ENCODE measurements at places on chromosomes 12 and 14.
A peak's percentile ranks its signal among the peaks of the same experiment; 100 is the strongest.

DNA sequence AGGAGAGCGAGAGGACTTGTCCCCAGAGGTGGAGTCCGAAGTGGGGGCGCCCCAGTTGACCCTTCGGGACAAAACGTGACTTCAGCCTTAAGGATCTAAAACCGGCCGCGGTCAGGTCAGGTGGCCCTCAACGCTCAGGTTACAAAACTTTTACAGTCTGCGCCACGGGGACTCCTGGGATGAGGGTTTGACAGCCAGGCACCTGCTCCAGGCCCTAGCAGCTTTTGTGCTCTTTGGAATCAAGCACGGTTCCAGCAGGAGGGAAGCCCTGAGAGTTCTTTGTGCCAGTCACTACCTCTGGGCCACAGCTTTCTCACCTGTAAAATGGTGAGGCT is 337 bp downstream of the ZC2HC1C start:
- no peak for DNase-seq

- no peak for DNase-seq
These were observed 70.6 kb upstream of the DYNC1H1 start for GRCh38 chr14:101893759-101894158.

- no peak for DNase-seq
These were observed 37.2 kb upstream of the FBRSL1 start for GRCh38 chr12:132452596-132453350.

- no peak for DNase-seq
These were observed 412 bp upstream of the TEP1 start for GRCh38 chr14:20413744-20414082.

DNA sequence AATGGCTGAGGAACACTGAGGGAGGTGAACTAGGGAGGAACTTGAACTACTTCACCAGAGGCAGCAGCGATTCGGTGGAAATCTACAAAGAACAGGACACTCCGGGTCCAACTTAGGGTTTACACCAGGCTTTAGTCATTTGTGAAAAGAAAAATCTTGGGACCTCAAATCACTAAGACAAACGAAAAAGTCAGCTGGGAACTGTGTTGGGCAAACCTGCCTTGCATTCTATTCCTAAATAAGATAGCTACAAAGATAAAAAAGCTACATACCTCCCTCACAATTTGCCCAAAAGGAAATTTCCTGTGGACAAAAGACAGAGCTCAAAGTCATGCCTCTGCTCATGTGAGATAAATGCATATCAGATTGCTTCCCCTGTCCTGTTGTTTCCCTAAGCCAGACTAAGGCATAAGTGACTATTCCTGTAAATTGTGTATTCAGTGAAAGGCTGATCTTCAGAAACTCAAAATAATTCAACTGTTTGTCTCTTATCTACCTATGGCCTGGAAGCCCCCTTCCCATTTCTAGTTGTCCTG is 106.6 kb downstream of the APAF1 start:
- no peak for DNase-seq

GRCh38 chr12:38374751-38375150 is 58.2 kb downstream of the ALG10B start:
- no peak for DNase-seq

- no peak for DNase-seq
These were observed 115.1 kb downstream of the TTC7B start for GRCh38 chr14:90700933-90701776.

GRCh38 chr12:46219877-46220655 is 48.8 kb downstream of the SLC38A1 start:
- DNase-seq: peak; percentile 67

DNA sequence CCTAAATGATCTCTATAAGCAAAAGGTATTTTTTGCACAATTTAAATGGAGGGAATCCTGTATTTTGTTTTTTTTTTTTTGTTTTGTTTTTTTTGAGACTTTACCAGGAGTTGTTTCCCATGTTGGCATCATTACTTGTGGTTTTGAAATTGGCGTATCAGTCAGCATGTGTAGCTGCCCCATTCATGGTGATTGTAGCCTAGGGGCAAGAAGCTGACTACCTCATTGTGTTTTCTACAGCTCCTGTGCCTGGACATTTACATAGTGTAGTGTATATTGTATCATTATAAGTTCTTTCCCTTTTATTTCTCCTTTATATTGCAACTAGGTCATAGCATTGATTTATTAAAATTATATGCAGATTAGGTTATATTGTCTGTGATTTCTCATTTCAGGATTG is 24.5 kb downstream of the SAMD4A start:
- no peak for DNase-seq

- no peak for DNase-seq
These were observed 177.0 kb upstream of the PRMT8 start for GRCh38 chr12:3313675-3314663.

DNA sequence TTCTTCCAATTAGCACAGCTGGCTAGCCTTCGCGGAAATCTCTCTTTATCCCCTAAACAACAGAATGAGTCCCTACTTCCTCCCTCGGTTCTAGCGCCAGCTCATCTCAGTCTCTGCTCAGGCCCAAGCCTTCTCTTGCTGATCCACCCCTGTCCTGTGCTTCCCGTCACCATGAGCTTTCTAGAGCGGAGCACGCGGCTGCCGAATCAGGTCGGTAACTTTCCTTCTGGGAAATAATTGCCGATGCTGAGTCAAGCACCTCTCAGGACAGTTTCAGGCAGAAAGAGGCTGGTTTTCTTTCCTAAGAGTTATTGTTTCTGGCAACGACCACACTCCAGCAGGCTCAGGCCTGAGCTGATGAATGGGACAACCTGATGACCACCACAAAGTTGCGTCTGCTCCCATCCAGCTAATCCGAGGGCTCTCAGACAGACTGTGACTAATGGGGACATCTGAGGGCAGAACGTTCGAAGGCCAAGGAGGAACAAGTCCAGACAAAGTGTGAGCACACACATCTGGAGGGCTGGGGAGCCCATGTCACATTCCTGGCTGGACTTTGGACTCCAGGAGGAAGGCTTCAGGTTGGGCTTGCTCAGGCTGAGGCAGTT is 13.6 kb upstream of the GPR68 start:
- DNase-seq: no peak

DNA sequence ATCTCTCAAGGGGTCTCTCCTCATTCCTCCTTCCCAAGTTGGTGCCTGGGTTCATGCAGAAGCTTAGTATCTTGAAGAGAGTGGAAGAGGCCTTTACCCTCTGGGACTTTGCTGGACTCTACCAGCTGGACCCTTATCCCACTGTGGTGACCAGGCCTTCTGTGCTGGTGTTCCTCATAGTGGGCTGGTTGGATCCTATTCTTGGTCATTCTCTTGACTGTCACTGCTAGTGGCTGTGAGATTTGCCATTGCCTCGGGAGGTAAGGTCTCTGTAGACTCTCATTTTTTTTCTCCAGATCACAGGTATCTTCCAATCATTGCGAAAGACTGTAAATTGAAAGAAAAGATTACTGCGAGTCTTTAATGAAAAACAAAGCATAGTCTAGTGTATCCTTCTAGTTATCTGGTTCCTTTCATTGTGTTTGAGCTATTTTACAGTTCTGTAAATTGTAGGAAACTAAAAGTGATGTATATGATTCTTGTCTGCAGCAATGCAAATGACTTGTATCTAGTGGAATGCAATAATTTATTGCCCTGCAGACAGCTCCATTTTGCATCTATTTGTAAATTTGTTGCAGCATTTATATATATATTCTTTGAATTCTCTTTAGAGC is 217.9 kb downstream of the AEBP2 start:
- DNase-seq: no peak

DNA sequence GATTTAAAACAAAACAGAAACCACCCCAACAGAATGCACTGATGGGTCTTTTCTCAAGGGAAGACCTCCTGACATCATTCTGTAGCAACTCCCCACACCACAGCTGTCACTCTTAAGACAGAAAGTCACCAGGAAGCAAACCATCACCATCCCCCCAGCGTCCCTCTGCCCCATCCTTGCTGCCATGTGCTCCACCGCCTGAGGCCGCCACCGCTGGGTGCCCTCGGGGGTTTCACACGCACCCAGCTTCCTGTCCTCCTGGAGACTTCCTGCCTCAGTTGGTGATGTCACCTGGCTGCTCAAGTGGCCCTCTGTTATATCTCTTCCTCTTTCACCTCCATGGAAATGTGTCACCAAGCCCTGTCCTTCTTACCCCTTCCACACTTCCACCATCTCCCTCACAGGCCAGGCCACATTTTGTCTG is 71.4 kb upstream of the GPR68 start:
- DNase-seq: peak; percentile 92

GRCh38 chr14:68081489-68081888 is 261.9 kb downstream of the RAD51B start:
- DNase-seq: no peak

- no peak for DNase-seq
These were observed 208.4 kb downstream of the DPF3 start for GRCh38 chr14:72685456-72685855.

DNA sequence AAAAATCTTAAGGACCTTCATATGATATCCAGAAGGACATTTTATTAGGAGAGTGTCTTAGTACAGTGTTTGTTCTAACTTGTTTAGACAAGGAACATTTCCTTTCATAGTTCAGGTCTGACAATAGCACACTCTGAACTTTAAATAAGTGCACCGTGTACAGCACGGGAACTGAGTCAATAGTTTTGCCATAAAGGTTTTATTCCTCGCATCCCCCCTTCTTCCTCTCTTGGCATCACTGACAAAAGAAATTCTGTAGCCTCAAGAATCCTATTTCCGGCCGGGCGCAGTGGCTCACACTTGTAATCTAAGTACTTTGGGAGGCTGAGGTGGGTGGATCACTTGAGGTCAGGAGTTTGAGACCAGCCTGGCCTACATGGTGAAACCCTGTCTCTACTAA is 58.3 kb downstream of the TMCC3 start:
- DNase-seq: no peak

DNA sequence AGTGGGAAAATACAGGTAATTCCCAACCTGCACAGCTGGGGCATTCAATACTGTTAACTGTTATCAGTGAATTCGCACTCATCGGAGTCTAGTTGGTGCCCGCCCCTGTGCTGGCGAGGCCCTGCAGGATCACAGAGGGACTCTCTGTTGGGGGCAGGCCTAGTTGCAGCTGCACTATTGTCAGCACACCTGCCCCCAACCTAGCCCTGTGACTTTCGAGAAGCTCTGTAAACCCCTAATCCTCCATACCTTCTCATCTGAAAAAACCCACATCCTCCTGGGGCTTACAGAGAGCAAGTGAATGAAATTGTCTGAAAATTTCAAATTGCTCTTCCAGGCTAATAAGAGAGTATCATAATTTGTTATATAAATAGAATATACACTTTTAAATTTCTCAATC is 132.2 kb upstream of the NUDT4 start:
- DNase-seq: peak; percentile 22

- DNase-seq: no peak
These were observed 1.4 kb upstream of the PRIM1 start for GRCh38 chr12:56753566-56753965.

- DNase-seq: no peak
These were observed 228.6 kb downstream of the ZFP36L1 start for GRCh38 chr14:68564191-68564825.

- DNase-seq: no peak
These were observed 300.2 kb upstream of the PRKD1 start for GRCh38 chr14:30227876-30228275.

- no peak for DNase-seq
These were observed 84.0 kb downstream of the PTPN21 start for GRCh38 chr14:88470542-88471440.

DNA sequence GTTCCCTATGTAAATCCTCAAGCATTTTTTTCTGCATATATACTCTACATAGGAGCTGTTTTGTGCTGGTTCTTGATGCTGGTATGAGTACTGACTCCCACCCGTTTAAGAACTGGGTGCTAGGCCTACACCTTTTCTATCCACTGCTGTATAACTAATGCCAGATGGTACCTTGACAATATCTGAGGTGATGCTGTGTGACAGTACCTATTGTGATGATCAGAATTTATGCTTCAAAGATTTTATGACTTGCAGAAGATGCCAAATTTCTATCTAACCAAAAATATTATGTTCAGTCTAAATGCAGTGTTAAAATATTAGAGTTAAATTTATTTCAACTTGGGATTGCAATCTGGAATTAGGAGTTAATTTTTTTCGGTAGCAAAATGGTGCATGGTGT is 272.3 kb upstream of the NOVA1 start:
- no peak for DNase-seq

GRCh38 chr14:104069541-104069940 is 16.0 kb upstream of the ASPG start:
- DNase-seq: no peak

- DNase-seq: no peak
These were observed 14.6 kb upstream of the KANSL2 start for GRCh38 chr12:48696626-48697025.

DNA sequence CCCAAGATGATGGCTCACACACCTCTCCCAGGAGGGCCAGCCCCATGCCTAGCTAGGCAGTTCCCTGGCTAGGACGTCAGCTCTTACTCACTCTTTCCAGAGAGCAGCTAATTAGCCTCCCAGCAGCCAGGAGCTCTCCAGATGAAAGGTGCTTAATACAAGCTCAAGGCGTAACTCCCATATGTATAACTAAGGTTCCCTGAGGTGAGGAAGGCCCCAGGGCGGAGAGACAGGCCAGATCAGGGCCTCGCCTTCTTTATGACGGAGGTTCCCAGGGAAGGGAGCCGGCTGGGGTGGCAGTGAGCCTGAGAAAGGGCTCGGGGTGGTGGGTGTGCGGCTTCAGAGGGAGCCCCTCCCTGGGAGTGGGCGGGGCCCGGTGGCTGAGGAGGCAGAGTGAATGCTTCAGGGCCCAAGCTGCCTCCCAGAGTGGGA is 26.4 kb upstream of the ZFP36L1 start:
- peak; percentile 67 for DNase-seq

DNA sequence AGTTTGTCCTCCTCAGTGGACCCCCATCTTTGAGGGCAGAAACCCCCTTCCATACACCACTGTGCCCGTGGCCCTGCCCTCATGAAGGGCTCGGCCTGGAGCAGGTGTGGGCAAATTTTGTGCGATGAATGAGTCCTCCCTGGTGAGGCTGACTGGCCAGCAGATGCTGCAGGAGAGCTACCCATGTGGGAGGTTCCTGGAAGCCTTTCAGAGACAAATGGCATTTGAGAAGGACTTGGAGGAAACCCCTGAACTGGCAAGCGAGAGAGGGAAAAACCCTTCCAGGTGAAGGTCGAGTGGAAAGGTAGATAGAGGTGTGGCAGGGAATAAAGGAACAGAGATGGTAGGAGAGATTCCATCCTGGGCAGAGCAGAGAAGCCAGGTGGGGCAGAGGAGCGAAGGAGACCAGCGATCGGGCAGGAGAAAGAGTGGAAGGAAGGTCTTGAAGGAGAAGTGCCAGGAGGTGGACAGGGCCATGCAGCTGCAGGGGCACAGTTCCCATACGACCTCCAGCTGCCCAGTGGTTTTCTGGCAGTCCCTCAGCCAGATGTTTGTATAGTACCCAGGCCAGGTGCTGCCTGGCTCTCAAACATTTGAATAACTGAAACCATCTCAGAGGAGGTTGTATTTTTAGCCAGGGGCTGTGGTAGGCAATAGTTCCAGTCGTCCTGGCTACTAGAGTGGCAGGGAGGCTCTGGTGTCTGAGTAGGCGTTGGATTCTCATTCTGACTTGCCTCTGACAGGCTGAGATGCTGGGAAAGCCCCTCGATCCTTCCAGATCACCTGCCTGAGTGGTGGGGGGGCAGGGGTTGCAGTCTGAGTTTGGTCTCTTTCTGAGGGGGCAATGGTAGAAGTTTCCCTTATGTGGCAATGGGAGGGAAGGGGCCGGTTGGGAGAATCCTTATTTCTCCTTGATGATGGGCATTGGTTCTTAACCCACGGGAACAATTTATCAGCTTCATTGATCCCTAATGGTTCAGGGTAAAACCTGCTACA is 40.1 kb downstream of the FBXL14 start:
- DNase-seq: peak; percentile 56

GRCh38 chr12:113874999-113875561 is 91.0 kb downstream of the RBM19 start:
- DNase-seq: no peak

GRCh38 chr12:17304503-17305347 is 698.8 kb upstream of the LMO3 start:
- DNase-seq: no peak

- DNase-seq: no peak
These were observed 38.7 kb downstream of the PPHLN1 start for GRCh38 chr12:42364692-42365091.
